Endothelial cell of umbilical vein (primary cell): ENCODE measurements at places on chromosomes 16 and 17. TPM values are rescaled to one million over a fixed set of nuclear protein-coding genes. Genes with fewer than 3 reads are reported as not detected.

- no peak for DNase-seq
These were observed 93.3 kb downstream of the TNFRSF13B start for GRCh38 chr17:16878606-16879005.

- DNase-seq, result no peak
These were observed 5.8 kb downstream of the SCGB1C2 start for GRCh38 chr17:142876-143784.

TXNDC17 gene
- 101 and 103 TPM in 2 replicates for total RNA-seq

GRCh38 chr16:31080035-31080629, 5.9 kb downstream of the ZNF646 start:
- DNase-seq, result no peak

DNA sequence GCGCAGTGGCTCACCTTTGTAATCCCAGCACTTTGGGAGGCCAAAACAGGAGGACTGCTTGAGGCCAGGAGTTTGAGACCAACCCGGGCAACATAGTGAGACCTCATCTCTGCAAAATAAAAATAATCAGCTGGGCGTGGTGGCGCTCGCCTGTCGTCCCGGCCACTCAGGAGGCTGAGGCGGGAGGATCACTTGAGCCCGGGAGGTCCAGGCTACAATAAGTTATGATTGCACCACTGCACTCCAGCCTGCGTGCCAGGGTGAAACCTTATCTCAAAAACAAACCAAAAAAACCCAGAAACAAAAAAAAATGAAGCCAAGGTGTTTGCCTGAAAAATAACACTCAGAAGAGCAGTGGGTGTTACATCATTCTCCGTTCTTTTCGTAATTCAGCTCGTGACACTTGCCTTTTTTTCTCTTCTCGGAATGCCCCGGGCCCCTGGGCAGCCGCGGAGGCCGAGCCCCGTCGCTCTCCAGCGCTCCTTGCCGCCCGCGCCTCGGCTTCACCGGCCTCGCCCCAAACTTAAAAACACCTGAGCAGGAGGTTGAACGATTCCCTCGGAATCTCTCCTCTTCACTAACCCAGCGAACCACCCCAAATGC, 17.0 kb downstream of the PRCD start:
- no peak for DNase-seq

CARD14 gene
- total RNA-seq, result not detected in 2 replicates

DNA sequence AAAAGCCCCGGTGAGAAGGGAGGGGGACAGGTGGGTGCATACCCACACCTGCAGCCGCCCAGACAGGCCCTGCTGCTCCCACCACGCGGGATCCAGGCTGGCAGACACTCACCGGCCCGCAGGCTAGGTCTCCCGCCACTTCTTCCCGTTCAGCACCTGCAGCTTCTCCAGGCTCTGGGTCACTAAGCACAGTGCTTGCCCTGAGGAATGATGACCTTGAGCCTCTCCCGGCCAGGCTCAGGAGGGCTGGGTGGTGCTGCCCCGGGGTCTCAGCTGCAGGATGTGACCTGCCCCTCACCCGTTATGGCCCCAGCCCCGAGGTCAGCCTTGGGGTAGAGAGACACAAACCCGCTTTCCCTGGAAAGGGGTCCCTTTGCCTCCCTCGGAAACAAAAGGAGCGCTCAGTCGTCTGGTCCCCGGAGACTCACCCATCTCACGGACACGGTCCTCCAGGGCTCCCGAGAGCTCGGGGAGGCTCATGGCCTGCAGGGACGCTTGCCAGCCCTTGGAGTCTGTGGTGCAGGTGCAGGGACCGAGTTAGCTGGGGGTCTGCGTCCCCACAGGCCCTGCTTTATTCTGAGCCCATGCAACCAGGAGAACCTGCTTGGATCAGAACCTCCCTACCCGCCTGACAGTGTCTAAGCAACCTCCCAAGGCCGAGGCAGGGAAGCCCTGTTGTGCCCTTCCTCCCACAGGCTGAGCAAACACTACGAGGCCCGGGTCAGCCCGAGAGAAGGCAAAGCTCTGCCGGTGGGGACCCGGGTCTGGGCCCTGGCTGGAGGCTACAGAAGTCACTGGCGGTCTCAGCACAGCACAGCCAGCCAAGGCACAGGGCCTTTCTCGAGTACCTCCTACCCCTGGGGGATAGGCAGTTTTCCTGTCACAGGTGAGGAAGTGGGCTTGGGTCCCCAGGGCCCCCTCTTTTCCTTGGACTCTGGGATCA, 3.8 kb downstream of the NUDT16L1 start:
- no peak for DNase-seq
